Right atrium auricular region (tissue), 2 donors: ENCODE measurements at places on chromosomes 3 and 15. TPM values are rescaled to one million over a fixed set of nuclear protein-coding genes. Genes with fewer than 3 reads are reported as not detected.

GRCh38 chr3:72906154-72906553, 18.3 kb downstream of the GXYLT2 start:
- no peak for DNase-seq
- no peaks in the 10 kb centered on the region for H3K27me3 ChIP-seq
- H3K36me3 ChIP-seq: peaks cover 8% of the 10 kb centered on the region
- no peak overlapping the region for H3K27ac ChIP-seq
- no peak overlapping the region for H3K4me3 ChIP-seq
- peaks cover 50% of the 10 kb centered on the region for H3K4me1 ChIP-seq

GRCh38 chr3:105866656-105867653, 1.9 kb downstream of the CBLB start:
- DNase-seq: no peak
- H3K4me3 ChIP-seq: peak overlapping the region; percentile 96
- no peaks in the 10 kb centered on the region for H3K36me3 ChIP-seq

- H3K4me3 ChIP-seq: no peak overlapping the region
- DNase-seq: peak; percentile 74
- no peaks in the 10 kb centered on the region for H3K27me3 ChIP-seq
- H3K27ac ChIP-seq: no peak overlapping the region
Measured at GRCh38 chr3:73786321-73786807, 161.6 kb upstream of the PDZRN3 start.

DNA sequence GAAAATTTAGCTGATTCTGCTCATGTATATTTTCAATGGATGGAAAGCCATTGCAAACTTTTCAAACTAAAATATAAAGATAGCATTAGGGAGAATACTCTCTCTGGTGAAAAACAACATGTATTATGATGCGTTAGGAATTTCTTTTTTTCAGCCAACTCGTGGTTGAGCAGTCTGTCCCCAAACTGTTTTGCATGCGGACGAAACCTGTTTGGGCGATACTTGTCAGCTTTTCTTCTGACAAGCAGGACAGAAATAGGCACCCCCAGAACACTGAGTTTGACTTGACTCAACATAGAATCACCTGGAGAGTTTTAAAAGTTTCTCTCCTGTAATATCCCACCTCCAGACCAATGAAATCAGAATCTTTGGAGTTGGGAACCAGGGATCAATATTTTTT, 417.5 kb upstream of the TPRG1 start:
- H3K36me3 ChIP-seq: no peaks in the 10 kb centered on the region
- peak overlapping the region; percentile 18 for H3K27ac ChIP-seq
- H3K27me3 ChIP-seq: no peaks in the 10 kb centered on the region
- no peaks in the 10 kb centered on the region for H3K4me1 ChIP-seq
- DNase-seq: no peak
- H3K4me3 ChIP-seq: no peak overlapping the region

DNA sequence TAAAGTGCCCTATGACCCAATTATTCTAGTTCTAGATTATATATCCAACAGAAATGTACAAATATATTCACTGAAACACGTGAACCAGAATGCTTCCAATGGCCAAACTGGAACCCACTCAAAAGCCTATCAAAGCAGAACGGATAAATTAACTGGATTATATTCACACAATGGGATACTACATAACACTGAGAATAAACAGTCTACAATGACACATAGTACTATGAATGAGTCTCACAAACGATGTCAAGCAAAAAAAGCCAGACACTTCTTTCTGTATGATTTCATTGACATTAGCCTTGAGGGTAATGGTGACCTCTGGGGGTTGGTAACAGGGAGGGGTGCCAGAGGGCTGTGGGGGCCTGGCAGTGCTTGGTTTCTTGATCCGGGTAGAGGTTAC, 50.9 kb upstream of the HACD2 start:
- H3K36me3 ChIP-seq: peaks cover 10% of the 10 kb centered on the region
- H3K27ac ChIP-seq: peak overlapping the region; percentile 60
- H3K4me1 ChIP-seq: no peaks in the 10 kb centered on the region

GRCh38 chr15:39878406-39878785, 41.7 kb downstream of the GPR176 start:
- DNase-seq: no peak
- H3K4me1 ChIP-seq: no peaks in the 10 kb centered on the region
- no peaks in the 10 kb centered on the region for H3K27me3 ChIP-seq
- H3K27ac ChIP-seq: no peak overlapping the region
- H3K36me3 ChIP-seq: no peaks in the 10 kb centered on the region
- no peak overlapping the region for H3K4me3 ChIP-seq

- H3K27me3 ChIP-seq: no peaks in the 10 kb centered on the region
- peak within 1 kb of the TSS; percentile 99 for H3K27ac ChIP-seq
- peak within 1 kb of the TSS; percentile 99 for H3K4me3 ChIP-seq
- peak; percentile 93 for DNase-seq
- no peaks in the 10 kb centered on the region for H3K4me1 ChIP-seq
Measured at GRCh38 chr3:177197041-177197726, at the start of gene TBL1XR1. Gene TBL1XR1 (minus strand): TSS chr3:177197482. CDS start chr3:177064977, 132,505 bp downstream.

GRCh38 chr15:27550635-27551034, 548.5 kb downstream of the OCA2 start:
- no peak for DNase-seq
- no peak overlapping the region for H3K4me3 ChIP-seq
- H3K4me1 ChIP-seq: no peaks in the 10 kb centered on the region
- no peaks in the 10 kb centered on the region for H3K27me3 ChIP-seq

DNA sequence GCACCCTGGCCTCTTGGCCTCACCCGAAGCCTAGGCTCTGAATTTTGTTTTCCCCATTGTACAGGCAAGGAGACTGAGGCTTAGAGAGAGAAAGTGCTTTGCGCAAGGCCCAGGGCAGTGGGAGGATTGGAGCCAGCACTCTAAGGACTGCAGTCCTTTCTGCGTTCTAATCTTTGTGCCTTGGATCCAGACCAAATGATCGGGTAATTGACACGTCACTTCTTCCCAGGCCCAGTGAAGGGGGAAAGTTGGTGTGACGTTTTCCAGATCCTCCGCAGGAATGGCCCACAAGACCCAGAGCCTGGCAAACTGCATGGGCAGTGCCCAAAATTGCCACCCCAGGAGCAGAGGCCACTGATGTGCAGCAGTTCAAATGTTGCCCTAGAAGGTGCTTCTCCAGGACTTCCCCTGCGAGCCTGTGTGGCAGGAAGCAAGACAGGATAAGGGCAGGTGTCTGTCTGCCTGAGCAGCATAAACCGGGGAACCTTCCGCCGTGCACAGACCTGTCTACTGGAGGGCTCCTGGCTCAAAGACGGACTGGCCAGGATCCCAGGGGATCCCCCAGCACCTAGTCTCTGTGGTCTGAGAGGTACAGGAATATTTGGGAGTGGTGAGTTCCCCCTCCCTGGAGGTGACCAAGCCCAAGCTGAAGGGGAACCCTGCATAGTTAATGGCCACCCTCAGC, 194.5 kb upstream of the TLE3 start:
- H3K27me3 ChIP-seq: no peaks in the 10 kb centered on the region
- no peak overlapping the region for H3K27ac ChIP-seq
- no peak for DNase-seq
- H3K4me1 ChIP-seq: no peaks in the 10 kb centered on the region
- no peak overlapping the region for H3K4me3 ChIP-seq

The DUOX1 gene
- 1.1 TPM for total RNA-seq

The C3orf85 gene
- total RNA-seq: not detected

The IQCF5 gene
- not detected for total RNA-seq

The ISLR gene
- total RNA-seq: 51.9 TPM
